Urinary bladder (tissue), 4 donors: ENCODE measurements at places on chromosomes 16 and 17. TPM values are rescaled to one million over a fixed set of nuclear protein-coding genes. Genes with fewer than 3 reads are reported as not detected.

Gene TP53TG3
- total RNA-seq = not detected

GRCh38 chr16:27728691-27729090 is 178.7 kb downstream of the KATNIP start:
- DNase-seq = no peak

DNA sequence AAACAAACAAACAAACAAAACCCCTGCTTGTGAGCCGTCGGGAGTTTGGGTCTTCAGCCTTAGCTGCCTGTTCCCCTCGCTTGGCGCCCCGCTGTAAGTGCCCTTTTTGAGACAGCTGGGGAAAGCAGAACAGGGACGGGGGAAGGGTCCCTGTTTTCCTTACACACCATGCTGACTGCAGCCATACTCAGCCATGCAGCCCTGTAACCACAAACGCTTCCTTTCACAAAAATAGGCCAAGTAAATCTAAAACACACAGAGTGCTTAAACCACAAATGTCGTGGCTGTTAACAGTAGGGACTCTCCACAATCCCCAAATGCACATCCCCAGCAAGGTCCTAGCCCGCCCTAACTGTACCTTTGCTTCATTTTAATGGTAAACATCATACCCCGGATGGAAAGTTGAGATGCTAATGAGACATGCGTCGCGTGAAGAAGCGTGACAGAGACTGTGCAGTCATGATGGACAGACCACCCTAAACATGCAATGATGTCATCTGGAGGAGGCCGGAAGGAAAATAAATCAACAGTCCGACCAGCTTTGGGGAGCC is 129.9 kb downstream of the MGAT5B start:
- no peak for DNase-seq

Gene CSH2
- total RNA-seq = not detected

Gene ALDOC
- 9.6 TPM for total RNA-seq

GRCh38 chr17:73071066-73071999 is 21.2 kb downstream of the SLC39A11 start:
- DNase-seq = no peak

- DNase-seq = no peak
Observed at GRCh38 chr16:17160920-17161431, 309.8 kb downstream of the XYLT1 start.

Gene EVPLL
- total RNA-seq = 0.90 TPM

Gene NPIPA7
- total RNA-seq = 7.7 TPM

- no peak for DNase-seq
Observed at GRCh38 chr17:38703742-38704605, 1.1 kb upstream of the MLLT6 start.

Gene ZNF624
- 24.1 TPM for total RNA-seq

- DNase-seq = no peak
Observed at GRCh38 chr17:65455972-65456343, 105.5 kb downstream of the AXIN2 start.
